D721Med (cell line): ENCODE measurements at places on chromosomes 4 and X.

- DNase-seq = no peak
Measured at GRCh38 chrX:74890676-74891430, 34.4 kb downstream of the NEXMIF start.

DNA sequence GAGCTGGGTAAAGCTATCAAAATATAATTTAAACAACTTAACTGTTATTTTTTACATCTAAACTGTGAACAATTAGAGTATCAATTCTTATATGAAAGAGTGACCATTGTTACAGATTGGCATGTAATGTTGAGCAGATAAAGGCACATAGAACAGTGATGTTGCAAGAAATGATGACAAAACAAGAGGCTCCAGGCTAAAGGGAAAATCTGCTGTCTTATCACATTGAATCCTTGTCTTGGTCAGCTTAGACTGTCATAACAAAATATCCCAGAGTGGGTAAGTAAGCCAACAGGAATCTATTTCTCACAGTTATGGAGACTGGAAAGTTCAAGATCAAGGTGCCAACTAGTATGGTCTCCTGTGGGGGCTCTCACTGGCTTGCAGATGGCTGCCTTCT lies 154.1 kb upstream of the PPP3CA start:
- no peak for DNase-seq

- DNase-seq = no peak
Measured at GRCh38 chr4:114677346-114677979, 78.9 kb downstream of the UGT8 start.

DNA sequence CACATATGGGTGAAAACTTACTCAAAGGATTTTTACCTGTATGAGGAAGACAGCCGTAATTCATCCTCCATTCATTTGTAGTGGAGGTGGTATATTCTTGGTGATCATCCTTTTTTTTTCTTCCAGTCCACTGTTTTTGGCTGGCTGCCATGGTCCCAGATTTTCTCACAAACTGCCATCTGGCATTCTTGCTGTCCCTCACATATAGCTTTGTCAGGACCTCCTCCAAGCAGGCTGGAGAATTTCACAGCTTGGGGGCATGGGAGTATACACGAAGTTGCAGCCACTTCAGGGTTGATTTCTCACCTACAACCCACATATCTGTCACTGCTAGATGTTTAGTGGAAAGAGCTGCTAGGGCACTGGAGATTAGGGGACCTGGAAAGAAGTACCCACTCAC lies 401.0 kb downstream of the IL1RAPL1 start:
- no peak for DNase-seq

- no peak for DNase-seq
Measured at GRCh38 chrX:155778844-155779553, 102.1 kb upstream of the VAMP7 start.

- DNase-seq = no peak
Measured at GRCh38 chrX:11540532-11541377, 125.0 kb downstream of the ARHGAP6 start.

DNA sequence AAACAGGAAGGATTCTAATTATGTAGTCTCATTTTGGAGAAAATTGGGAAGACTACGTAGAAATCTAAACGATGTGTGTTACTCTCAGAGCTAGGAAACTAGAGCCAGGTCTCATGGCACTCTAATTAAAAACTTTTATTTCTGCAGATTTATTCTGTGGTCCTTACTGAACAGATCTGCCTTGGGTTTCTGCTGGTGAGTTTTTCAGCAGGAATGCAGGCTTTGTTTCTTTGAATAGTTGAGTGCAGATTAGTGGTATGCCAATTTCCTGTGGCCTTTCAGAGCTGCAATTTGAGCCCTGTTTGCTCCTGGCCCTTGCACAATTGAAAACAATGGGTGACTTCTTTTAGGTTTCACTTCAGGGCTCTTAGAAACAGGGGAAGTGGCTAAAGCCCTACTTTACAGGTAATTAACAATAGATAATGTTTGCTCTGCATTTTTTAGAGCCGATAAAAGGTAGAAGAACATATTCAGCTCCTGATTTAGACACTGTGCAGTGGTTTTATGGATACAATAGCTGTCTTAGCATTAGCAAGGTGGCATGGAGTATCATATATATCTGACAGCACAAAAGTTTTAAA lies 21.8 kb downstream of the SPRY1 start:
- DNase-seq = no peak

DNA sequence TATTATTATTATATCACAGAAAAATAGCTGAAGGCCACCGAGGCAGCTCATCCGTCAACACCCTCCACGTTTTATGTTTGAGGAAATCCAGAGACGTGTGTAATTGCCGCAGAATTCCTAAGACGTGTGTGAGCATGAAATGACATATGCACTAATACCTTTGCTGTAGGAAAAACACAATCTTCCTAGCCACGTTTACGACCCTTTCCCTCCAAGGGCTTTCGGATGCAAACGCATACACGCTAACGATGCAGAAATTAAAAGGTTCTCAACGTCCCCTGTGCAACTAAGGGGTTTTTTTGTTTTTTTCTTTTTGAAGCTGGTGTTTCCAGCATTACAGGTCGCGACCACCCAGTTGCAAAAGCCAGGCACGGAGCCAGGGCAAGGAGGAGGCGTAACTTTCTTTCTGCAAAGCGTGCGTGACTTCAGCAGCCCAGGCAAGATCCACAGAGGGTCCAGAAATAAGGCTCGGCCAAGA lies 33.8 kb downstream of the CRLF2 start:
- DNase-seq = no peak

GRCh38 chrX:111282991-111283390 lies 12.7 kb upstream of the CAPN6 start:
- DNase-seq = no peak

GRCh38 chrX:14355556-14355955 lies 173.8 kb upstream of the GLRA2 start:
- DNase-seq = no peak

- DNase-seq = no peak
Measured at GRCh38 chrX:11257290-11257689, 35.9 kb upstream of the AMELX start.

- no peak for DNase-seq
Measured at GRCh38 chr4:163895378-163896005, 401.0 kb downstream of the TMA16 start.

GRCh38 chr4:84235126-84235944 lies 263.8 kb downstream of the NKX6-1 start:
- DNase-seq = no peak

GRCh38 chrX:106670631-106671030 lies 55.9 kb upstream of the RNF128 start:
- DNase-seq = no peak

DNA sequence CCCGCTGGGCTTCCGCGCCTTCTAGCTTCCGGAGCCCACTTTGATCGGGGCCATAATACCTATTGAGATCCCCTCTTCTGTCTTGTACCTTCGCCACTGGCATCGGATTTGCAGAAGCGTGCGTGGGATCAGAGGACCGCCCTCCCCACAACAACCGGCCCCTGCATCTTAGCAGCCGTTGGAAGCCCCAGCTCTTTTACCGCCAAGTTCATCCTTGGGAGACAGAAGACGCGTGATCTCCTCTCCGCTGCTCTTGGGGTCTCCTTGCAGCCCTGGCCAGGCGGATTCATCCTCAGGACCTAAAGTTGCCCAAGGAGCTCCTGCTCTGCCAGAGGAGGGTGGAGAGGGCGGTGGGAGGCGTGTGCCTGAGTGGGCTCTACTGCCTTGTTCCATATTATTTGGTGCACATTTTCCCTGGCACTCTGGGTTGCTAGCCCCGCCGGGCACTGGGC lies 1.6 kb downstream of the SLIT2 start:
- no peak for DNase-seq

- no peak for DNase-seq
Measured at GRCh38 chr4:7015383-7016035, 27.7 kb upstream of the TADA2B start.

DNA sequence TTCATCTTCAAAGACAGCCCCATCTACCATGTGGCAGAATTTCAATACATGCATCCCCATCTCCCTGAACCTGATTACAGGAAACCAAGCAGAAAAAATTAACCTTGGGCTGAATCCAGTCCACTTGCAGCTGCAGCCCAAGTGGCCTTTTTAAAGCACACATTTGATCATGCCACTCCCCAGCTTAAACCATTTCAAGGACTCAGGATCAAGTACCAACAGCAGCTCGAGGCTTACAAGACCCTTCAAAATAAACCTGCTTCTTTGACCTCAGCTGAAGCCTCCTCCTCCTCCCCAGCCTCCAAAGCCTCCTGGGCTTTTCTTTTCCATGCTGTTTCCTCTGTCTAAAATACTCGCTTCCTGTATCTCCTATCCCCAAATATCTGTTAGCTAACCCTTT lies 50.7 kb upstream of the KIT start:
- DNase-seq = no peak

DNA sequence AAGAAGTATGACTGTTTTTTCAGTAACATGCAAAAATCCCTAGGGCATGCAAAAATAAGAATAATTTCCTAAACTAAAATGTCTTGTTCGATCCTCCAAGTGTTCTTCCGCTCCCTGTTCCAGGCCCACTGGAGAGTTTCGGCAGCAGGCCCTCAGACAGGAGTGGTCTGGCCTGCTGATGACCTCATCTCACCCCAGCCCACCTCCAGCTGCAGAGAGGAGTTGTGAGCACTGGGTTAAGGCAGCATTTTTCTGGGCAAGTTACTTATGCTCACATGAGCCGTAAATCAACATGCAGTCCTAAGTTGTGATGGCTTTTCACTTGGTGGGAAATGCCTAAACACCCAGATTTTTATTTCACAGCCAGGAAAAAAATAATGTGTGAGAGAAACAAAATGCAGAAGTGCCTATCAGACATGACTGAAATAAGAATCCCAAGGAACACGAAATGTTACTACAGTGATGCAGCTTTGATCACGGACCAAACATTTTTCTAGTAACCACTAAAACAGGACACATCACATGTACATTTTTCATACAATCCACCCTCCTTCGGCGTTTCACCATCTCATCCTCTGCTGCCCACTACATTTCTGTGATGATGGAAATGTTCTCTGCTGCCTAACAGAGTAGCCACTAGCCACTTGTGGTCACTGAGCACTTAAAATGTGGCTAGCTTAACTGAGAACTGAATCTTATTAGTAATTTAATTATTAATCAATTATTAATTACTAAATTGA lies 153.3 kb upstream of the TBL1X start:
- no peak for DNase-seq

- no peak for DNase-seq
Measured at GRCh38 chrX:79412972-79413371, 45.8 kb upstream of the ITM2A start.
